ENCODE measurements at places on chromosomes 7 and 10. TPM values are rescaled to one million over a fixed set of nuclear protein-coding genes. Genes with fewer than 3 reads are reported as not detected.

GRCh38 chr7:341841-342638, 52.1 kb downstream of the FOXL3 start:
- no peak overlapping the region for H3K4me3 ChIP-seq
- H3K27me3 ChIP-seq, result peaks cover 6% of the 10 kb centered on the region
- H3K4me1 ChIP-seq, result peaks cover 53% of the 10 kb centered on the region
- peak overlapping the region; percentile 72 for H3K27ac ChIP-seq
- no peak for DNase-seq
- peaks cover 3% of the 10 kb centered on the region for H3K36me3 ChIP-seq

GRCh38 chr7:134903073-134903790, 83.1 kb upstream of the AGBL3 start:
- H3K27ac ChIP-seq, result no peak overlapping the region
- H3K4me3 ChIP-seq, result no peak overlapping the region
- no peaks in the 10 kb centered on the region for H3K27me3 ChIP-seq
- H3K36me3 ChIP-seq, result peaks cover 2% of the 10 kb centered on the region
- peaks cover 6% of the 10 kb centered on the region for H3K4me1 ChIP-seq

DNA sequence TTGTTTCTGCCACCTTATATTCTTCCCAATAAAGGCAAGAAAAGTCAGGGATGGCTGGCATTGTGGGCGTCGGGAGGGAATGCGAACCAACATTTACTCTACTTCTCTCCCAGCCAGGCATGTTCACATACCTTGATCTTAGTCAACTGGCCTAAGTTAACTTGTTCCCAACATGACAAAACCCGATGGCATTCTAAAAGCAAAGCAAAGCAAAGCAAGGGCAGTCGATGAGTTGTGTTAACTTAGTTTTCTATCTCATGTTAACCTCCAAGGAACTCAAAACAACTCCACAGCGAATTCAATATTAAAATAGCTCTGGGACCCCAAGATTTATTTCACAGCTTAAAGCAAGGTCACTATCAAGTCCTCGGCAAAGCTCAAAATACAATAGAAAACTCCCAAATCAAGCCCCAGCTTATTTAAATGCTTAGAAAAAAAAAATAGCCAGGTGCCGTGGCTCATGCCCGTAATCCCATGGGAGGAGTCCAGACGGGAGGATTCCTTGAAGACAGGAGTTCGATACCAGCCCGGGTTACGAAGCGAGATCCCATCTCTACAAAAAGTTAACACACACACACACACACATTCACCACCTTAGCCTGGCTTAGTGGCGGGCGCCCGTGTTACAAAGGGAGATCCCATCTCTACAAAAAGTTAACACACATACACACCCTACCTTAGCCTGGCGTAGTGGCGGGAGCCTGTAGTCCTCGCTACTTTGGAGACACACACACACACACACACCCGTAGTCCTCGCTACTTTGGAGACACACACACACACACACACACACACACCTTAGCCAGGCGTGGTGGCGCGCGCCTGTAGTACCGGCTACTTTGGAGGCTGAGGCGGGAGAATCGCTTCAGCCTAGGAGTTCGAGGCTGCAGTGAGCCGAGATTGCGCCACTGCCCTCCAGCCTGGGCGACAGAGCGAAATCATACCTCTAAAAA, 901 bp upstream of the CCNY start:
- no peak for DNase-seq
- no peaks in the 10 kb centered on the region for H3K27me3 ChIP-seq
- H3K4me1 ChIP-seq, result peaks cover 5% of the 10 kb centered on the region
- peak overlapping the region; percentile 66 for H3K4me3 ChIP-seq
- H3K36me3 ChIP-seq, result peaks cover 3% of the 10 kb centered on the region

DNA sequence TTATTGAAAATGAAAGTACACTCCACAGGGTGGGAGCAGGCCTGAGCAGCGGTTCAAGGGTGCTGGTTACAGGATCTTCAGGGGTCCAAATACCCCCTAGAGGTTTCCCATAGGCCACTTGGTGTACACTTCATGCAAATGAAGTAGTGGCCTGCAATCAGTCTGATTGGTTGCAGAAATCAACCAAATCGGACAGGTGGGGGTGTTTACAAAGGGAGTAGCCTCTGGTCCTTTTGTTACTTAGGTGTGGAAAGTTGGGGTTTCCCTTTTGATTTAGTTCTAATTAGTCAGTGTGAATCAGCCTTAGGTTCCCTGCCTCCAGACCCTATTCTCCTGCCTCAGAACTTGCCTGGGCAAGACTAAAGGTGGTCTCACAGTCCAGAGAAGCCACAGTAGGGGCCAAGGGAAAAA, 49.6 kb downstream of the SYPL1 start:
- H3K27ac ChIP-seq, result no peak overlapping the region
- H3K4me1 ChIP-seq, result peaks cover 39% of the 10 kb centered on the region
- H3K4me3 ChIP-seq, result no peak overlapping the region
- H3K36me3 ChIP-seq, result no peaks in the 10 kb centered on the region
- peaks cover 7% of the 10 kb centered on the region for H3K27me3 ChIP-seq
- no peak for DNase-seq

- no peaks in the 10 kb centered on the region for H3K36me3 ChIP-seq
- DNase-seq, result no peak
- peak overlapping the region; percentile 67 for H3K27ac ChIP-seq
- no peaks in the 10 kb centered on the region for H3K27me3 ChIP-seq
Observed at GRCh38 chr7:51256916-51257315, 59.7 kb downstream of the COBL start.

DNA sequence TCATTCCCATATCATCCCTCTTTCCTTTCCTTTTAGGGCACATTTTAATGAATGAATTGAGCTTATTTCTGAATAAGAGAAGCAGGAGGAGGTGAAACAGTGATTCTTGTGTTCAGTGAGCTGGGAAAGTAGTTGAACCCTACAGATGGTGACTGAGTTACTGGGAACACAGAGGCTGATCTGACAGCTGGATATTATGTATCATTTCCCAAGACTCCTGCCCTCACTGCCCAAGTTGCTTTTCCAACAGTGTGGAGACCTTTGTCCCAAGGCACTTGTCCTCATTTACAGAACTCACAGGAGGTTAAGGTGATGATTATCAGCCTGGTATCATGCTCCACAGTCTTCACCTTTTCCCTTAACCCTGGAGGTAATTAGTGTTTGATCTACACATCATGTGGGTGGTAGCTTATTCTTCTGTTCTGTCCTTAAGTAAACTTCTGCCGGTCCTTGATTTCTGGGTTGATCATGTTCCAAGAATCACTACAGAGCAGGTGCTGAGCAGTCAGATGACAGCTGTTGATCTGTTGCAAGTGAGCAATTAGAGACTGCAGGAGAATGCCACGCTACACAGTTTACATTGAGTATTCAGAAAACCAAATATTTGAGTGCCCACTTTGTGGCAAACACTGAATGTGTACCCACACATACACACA, 2.6 kb downstream of the PRLHR start:
- H3K36me3 ChIP-seq, result no peaks in the 10 kb centered on the region
- H3K4me3 ChIP-seq, result no peak overlapping the region
- peaks cover 50% of the 10 kb centered on the region for H3K27me3 ChIP-seq

DNA sequence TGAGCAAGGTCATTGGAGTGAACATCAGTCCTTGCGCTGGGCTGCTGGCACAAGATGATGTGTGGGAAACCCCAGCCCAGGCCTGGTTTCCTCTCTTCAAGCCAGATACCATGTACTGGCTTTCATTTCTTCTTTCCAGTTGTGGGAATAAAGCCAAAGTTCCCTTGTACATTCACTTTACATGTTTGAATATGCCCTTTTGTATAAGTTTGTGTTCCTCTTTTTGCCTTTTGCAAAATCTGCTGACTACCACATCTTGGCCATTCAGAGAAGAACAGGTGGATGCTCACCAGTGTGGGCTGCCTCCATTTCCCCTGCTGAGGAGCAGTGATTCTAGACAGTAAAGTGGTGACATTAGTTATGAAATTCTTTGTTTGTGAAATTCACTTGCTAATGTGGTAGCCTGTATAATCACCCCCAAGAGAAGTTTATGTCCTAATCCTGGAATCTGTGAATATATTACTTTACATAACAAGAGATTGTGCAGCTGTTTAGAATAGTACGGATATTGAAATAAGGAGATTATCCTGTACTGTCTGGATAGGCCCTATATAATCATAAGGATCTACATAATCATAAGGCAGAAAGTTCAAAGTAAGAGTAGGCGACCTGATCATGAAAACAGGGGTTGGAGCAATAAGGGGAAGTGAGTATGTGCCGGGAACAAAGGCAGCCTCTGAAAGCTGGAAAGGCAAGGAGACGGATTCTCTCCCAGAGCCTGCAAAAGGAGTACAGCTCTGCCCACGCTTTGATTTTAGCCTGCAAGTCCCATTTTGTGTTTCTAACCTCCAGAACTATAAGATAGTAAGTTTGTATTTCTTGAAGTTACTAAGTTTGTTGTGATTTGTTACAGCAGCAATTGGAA, 18.8 kb upstream of the AOAH start:
- no peaks in the 10 kb centered on the region for H3K36me3 ChIP-seq
- H3K4me3 ChIP-seq, result no peak overlapping the region
- H3K4me1 ChIP-seq, result no peaks in the 10 kb centered on the region
- no peak overlapping the region for H3K27ac ChIP-seq

GRCh38 chr10:118523775-118524174, 71.7 kb downstream of the PRLHR start:
- peaks cover 3% of the 10 kb centered on the region for H3K27me3 ChIP-seq
- no peak overlapping the region for H3K27ac ChIP-seq
- H3K4me1 ChIP-seq, result no peaks in the 10 kb centered on the region
- H3K36me3 ChIP-seq, result no peaks in the 10 kb centered on the region
- DNase-seq, result no peak

- H3K36me3 ChIP-seq, result no peaks in the 10 kb centered on the region
- DNase-seq, result no peak
- no peaks in the 10 kb centered on the region for H3K27me3 ChIP-seq
- peak overlapping the region; percentile 64 for H3K27ac ChIP-seq
Observed at GRCh38 chr10:97270523-97271154, 21.8 kb downstream of the ARHGAP19 start.

- H3K27ac ChIP-seq, result no peak overlapping the region
- no peaks in the 10 kb centered on the region for H3K36me3 ChIP-seq
- no peaks in the 10 kb centered on the region for H3K27me3 ChIP-seq
- DNase-seq, result peak; percentile 43
Observed at GRCh38 chr7:29345590-29345989, 151.0 kb downstream of the CHN2 start.

DNA sequence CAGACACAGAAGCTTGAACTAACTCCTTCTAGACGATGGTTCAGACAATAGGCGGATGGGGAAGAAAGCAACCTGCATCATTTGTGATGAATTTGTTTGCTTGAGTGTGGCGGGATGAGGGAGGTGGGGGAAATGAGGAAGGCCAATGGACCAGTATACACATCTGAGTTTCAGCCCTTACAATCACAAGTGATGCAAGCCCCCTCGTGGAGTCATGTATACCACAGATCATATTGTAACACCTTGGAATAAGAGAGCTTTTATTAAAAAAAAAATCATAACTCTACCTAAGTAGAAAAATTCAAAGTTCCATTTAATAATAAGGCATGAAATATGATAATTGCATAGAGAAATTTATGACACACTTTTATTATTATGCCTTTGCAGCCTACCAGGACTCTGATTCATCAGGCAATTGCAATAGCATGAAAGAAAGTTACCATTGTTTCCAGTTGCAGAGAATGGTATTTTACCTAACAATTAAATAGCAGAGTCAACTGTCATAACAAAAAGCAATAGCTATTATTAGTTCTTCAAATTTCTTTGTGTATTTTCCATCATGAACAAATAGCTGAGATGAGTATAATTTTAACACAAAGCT, 230.2 kb upstream of the AKR1E2 start:
- no peaks in the 10 kb centered on the region for H3K27me3 ChIP-seq
- no peak overlapping the region for H3K27ac ChIP-seq
- H3K4me1 ChIP-seq, result no peaks in the 10 kb centered on the region
- no peaks in the 10 kb centered on the region for H3K36me3 ChIP-seq
- H3K4me3 ChIP-seq, result no peak overlapping the region

The C10orf62 gene
- total RNA-seq, result 0.50 TPM

The FAM25C gene
- not detected for total RNA-seq

The FBXO24 gene
- 2.0 TPM for total RNA-seq

The SMKR1 gene
- 2.9 TPM for total RNA-seq

The YKT6 gene
- 51.6 TPM for total RNA-seq

The PDIA4 gene
- total RNA-seq, result 84.5 TPM

The PLEKHS1 gene
- total RNA-seq, result not detected

Data from spinal cord (tissue), 10 donors.